ENCODE measurements at places on chromosomes 2 and 18.

DNA sequence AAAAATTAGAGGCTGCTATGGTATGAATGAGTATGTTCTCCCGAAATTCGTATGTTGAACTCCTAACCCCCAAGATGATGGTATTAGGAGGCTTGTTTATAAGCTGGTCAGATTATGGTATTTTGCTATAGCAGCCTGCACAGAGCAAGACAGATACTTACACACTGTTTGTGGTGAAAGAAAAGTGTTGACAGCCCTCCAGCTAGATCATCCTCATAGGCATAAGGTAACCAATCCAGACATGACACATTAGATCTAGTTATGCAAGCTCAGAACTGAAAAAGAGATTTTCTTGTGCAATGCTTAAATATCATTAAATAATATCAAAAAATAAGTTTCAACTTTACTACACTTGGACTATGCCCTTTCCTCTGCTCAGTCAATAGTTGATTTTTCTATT is 107.1 kb downstream of the ABCA12 start:
- DNase-seq = no peak

DNA sequence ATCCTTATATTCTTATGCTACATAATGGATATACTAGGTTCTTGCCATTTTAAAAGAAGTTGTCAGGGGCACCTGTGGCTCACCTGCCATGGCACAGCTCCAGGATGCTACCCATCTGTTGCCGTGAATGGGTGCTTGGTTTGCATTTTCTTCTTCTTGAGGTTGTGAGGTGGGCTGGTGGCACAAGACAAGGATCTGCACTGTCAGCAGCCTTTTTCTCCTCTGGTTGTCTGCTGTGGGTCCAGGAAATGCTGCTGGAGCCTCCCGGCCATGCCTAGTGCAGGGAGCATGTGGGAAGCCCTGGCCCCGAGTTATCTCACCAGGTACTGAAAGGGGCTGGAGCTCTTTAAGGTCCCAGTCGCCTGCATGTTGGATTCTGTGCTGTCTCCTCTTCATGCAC is 2.6 kb downstream of the IL1R1 start:
- no peak for DNase-seq

DNA sequence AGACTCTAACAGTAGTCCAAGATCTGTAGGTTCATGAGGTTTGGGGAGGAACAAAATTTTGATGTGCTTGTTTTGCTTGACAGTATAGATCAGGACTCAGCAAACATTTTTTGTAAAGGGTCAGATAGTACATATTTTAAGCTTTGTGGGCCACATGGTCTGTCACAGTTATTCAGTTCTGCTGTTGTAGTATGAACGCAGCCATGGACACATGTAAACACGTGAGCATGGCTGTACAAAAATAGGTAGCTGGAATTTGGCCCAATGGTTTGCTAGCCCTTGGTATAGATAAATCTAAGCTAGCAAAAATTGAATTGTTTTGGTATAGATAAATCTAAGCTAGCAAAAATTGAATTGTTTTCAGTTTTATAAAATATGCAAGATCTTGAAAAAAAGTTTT is 120.5 kb downstream of the HIBCH start:
- no peak for DNase-seq

DNA sequence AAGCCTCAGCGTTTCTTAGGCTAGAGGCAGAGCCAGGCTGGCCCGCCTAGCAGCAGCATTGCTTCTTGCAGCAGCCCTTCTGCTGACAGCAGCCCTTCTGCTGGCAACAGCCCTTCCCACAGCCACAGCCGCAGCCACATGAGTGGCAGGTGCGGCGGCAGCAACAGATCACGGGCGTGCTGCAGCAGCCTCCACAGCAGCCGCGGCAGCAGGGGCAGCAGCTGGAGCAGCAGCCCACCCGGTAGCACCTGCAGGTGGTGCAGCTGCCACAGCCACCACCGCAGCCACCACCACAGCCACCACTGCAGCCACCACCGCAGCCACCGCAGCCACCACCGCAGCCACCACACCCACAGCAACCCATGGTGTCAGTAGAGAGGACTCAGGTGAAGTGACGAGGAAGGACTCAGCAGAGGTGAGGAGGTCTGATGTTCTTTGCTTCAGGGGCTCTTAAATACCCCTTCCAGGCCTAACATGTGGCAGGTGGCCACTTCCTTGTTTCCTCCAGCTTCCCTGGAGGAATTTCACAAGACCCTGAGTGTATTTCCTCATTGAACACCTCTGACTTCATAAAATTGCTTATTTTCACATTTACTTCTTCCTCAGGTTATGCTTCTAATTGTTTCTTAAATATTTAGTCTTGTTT is at the start of gene SCYGR6:
Gene SCYGR6, minus strand, starts transcription at position 364 of the 646 bp plus-strand sequence. Its CDS starts 0 bp downstream, at position 364.
- no peak for DNase-seq

- DNase-seq = peak; percentile 8
Observed at GRCh38 chr2:144151851-144152250, 368.1 kb downstream of the ZEB2 start.

GRCh38 chr2:20282916-20283592 is 58.1 kb upstream of the SDC1 start:
- DNase-seq = no peak

DNA sequence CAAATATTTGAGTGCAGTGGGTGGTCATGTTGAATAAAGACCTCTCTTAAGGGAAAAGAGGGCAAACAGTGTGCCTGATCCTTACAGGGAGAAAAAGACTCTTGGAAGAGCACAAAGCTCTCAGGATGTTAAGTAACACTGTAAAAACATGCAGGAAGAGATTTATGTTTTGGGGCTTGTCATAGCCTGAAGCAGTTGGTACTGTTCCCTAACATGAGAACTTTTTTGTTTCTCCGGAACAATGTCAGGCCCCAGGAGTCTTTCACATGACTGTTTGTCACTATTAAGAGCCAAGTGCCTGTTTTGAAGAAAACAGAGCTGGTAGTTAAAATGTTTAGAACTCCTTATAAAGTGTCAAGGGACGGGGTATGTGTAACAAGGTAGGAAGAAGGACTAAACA is 83.7 kb upstream of the B3GNT2 start:
- DNase-seq = no peak

DNA sequence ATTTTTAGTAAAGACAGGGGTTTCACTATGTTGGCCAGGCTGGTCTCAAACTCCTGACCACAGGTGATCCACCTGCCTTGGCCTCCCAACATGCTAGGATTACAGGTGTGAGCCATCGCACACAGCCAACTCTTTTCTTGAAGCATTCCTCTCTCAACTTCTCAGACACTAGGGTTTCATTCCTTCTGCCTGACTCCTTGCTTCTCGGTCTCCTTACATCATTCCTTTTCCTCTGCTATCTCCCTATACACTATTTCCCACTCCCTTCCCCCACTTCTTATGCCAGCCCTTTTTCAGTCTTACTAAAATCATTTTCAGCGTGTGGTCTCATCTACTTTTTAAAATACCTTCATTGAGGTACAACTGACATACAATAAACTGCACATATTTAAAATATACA is 6.1 kb downstream of the SOS1 start:
- DNase-seq = no peak

All from GDM1 (cell line).